ENCODE measurements at places on chromosomes 1 and 21.

DNA sequence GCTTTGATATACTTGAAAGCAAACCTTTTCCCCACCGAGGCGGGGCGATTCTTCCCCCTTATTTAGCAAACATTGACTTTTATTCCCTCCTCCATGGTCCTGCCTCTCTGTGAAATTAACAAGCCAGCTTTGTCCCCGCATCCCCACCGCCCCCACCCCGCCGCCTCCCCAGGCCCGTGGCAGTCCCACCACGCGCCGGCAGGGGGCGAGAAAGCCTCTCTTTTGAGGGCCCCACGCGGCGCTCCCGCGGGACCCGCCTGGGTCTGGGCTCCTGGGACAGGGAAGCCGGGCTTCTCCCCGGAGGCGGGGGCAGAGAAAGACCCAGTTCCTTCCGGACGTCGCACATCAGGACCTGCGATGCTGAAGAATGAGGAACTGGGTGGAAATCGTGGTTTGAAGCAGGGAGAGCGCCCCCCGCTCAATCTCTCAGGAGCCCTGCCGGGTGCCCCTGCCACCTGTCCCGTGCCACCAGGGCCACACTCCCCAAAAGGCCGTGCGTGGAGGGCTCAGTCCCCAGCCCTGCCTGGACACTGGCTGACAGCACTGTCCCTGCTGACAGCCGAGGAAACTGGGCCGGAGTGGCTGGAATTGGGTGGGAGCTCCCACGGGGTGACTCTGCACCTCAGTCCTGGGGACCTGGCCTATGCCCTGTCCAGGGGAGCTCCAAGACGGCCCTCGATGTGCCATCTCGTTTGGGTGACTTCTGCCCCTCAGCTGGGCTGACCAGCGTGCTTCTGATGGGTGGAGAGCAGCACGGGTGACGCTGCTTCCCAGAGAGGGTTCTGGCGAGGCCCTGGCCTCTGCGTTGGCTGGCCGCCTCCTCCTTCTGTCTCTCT, 8.6 kb upstream of the ACTRT2 start:
- no peak for DNase-seq

- no peak for DNase-seq
Observed at GRCh38 chr1:239997515-239998311, 94.0 kb upstream of the FMN2 start.

DNA sequence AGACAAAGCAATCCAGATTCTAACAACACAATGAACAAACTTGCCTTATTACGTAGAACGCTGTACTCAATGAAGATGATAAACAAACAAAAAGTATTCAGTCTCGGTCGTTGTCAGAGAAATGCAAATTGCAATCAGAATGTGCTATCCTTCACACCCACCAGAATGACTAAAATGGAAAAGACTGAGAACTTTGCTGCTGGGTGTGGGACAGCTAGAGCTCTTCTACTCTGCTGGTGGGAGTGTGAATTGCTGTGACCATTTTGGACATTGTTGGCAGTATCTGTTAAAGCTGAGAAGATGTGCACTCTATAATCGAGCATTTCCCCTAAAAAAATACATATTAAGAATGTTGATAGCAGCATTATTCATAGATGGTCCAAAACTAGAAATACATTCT, 111.4 kb downstream of the PEX14 start:
- no peak for DNase-seq

GRCh38 chr1:81312272-81312754, 488.4 kb upstream of the ADGRL2 start:
- no peak for DNase-seq

GRCh38 chr1:53328541-53329499, 950 bp upstream of the LRP8 start:
- DNase-seq: peak; percentile 8

GRCh38 chr21:40923407-40923806, 76.4 kb upstream of the DSCAM start:
- DNase-seq: no peak

DNA sequence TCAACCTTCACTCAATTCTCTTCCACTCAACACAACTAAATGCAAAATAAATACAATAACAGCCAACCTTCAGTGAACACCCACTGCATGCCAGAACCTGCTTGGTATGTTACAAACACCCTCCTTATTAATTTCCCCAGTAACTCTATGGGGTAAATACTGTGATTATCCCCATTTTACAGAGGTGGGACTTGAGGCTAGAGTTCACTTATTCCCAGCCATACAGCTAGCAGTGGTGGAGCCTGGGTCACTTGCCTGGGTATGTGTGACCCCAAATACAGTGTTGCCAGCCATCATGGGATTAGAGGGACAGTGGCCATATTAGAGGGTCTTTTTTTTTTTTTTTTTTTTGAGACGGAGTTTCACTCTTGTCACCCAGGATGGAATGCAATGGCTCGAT, 1.6 kb downstream of the CPLANE2 start:
- no peak for DNase-seq

DNA sequence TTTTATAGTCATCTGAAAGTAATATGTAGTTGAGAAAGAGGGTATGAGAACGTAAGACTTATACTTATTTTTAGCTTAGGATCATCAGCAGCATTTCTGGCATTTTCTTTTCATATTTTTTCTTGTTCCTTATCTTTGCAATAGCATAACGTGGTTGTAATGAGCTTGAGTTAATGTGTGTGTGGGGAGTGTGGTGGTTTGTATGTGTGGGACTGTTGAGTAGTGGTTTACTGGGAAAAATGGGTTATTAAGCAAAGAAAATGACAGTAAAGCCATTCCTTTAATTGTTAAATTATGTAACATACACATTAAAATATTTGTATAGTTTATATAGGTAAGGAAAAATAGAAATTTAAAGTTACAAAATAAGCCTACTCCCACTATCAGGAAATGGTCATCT, 15.2 kb downstream of the PIP5K1A start:
- no peak for DNase-seq

DNA sequence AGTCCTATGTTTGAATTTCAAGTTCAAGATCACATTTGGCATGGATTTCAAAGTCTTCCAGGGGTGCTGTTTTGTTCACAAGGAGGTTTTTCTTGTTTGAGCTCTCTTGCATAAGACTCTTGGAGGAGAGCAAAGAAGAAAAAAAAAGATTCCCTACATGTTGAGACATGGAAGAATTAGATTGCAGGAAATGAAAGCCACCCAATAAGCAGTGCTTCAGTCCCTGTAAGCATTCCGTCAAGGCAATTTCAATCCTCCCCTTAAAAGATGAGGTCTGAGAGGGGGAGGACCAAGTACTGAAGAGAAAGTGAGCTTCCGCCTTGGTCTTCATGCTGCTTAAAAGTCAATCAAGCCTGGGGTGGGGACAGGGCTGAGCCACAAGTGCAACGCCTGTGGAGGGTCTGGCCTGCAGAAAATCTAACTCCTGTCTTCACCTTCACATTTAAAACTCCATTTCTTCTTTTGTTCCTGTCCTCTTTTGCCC, 50.2 kb downstream of the LPAR3 start:
- no peak for DNase-seq

GRCh38 chr1:247681288-247681897, 1.9 kb upstream of the OR13G1 start:
- DNase-seq: peak; percentile 52

GRCh38 chr1:114164840-114165543, 11.3 kb upstream of the SYT6 start:
- no peak for DNase-seq

All from AML-193 (cell line).